ENCODE measurements at places on chromosomes 1 and 21.
A peak's percentile ranks its signal among the peaks of the same experiment; 100 is the strongest.

DNA sequence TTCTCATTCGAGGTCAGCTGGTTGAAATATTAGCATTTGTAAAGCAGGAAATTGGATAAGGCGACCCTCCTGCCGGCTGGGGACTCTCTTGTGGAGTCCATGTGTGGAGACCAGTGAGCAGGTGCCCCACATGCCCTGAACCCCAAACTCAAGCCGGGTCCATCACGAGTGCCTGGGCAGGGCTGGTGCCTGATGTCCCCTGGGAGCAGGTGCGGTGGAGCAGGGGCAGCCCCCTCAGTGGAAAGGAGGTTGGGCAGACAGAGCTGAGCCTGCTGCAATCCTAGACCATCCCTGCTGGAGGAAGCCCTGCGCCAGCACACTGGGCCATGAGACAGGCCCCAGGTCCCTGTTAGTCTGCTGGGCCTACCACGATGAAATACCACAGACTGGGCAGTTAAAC is 395.6 kb downstream of the NPHP4 start:
- DNase-seq = no peak

GRCh38 chr1:39295901-39296300 is 91.4 kb downstream of the MACF1 start:
- no peak for DNase-seq

DNA sequence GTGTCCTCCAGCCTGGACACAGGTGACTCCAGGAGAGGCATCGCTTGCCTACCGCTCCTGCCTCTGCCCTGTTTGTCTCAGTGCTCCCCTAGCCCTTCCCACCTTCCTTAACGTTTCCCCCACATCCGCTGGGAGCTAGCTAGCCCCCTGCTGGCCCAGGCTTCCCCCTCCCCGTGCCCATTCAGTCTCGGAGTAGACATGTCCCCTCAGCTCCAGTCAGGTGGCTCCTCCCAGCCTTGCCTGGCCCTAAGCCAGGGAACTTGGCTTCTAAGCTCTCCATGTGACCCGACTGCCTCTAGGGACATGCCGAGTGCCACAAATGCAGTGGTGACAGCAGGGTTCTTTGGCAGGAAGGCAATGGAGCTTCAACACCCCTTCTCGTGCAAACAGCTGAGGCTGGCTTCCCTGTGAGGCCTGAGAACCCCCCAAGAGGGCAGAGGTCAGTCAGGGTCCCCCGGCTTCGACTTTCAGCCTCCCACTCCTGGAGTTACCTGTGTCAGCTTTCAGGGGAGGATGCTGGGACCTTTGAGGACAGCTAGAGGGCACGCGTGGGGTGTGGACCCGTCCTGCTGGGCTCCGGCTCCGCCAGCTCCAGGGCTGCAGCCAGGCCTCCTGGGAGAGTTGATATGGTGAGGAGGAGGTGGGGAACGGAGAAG is 16.2 kb downstream of the DRAXIN start:
- DNase-seq = no peak

- DNase-seq = no peak
Measured at GRCh38 chr1:19057182-19057779, 100.8 kb upstream of the IFFO2 start.

DNA sequence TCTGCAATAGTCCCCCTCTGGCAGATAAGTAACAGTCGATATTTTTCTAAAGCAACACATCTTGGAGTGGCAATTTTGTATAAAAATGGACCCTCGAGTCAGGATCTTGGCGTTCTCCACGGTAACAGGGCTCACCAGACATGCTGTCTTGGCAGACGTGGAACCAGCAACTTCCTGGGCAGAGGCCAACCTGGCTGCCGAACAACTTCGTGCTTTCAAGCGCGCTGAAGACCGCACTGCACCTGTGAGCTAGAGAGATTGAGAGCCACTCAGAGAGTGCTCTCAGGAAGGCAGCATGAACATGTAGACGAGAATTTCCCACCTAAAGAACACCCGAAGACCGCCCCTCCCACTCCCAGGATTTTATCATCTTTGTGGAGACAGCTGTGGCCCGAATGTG is 7.3 kb downstream of the C1orf174 start:
- no peak for DNase-seq

GRCh38 chr1:117007719-117008013 is 6.1 kb downstream of the CD101 start:
- DNase-seq = no peak

GRCh38 chr1:51293898-51294515 is 36.4 kb downstream of the TTC39A start:
- no peak for DNase-seq

DNA sequence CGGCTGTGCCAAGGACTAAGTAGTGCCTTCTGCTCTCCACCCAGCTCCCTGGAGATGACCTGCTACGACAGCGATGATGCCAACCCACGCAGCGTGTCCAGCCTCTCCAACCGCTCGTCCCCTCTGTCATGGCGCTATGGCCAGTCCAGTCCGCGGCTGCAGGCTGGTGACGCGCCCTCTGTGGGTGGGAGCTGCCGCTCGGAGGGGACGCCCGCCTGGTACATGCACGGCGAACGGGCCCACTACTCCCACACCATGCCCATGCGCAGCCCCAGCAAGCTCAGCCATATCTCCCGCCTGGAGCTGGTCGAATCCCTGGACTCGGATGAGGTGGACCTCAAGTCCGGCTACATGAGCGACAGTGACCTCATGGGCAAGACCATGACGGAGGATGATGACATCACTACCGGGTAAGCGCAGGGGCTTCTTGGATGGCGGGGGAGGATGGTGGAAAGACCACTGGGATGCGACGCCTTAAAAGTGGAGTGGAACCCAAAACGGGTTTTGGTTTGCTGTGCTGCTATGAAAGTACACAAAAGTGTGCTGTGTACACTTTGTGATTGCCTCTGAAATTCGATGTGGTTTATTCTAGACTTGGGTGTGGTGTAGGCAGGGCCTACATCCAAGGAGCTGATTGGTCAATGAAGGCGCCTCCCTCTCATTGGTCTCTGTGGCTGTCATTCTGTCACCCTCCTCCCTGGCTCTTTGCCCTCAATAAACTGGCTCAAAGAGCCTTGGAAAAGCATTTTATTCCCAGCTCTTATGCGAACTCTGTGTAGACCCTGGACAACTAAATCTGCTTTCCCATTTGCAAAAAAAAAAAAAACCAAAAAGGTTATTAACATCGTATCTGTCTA is 110.4 kb upstream of the IPO9 start:
- no peak for DNase-seq

DNA sequence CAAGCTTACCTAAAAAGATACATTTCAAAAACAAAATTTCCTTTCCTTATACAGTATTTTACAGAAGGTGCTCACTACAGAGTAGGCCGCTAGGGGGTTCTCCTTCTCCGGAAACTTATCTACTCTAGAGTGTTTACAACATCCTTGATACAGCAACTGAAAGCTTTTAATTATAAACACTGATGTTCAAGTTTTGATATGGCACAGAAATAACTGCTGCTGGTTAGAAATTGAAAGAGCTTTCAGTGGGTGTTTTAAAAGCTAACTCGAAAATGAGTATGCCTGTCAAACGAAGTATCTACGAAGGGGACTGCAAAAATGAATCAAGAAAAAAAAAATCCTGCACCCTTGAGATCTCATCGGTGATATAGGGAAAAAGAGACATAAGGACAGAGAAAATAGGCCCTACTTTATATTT is 1.0 kb downstream of the YOD1 start:
- peak; percentile 53 for DNase-seq

DNA sequence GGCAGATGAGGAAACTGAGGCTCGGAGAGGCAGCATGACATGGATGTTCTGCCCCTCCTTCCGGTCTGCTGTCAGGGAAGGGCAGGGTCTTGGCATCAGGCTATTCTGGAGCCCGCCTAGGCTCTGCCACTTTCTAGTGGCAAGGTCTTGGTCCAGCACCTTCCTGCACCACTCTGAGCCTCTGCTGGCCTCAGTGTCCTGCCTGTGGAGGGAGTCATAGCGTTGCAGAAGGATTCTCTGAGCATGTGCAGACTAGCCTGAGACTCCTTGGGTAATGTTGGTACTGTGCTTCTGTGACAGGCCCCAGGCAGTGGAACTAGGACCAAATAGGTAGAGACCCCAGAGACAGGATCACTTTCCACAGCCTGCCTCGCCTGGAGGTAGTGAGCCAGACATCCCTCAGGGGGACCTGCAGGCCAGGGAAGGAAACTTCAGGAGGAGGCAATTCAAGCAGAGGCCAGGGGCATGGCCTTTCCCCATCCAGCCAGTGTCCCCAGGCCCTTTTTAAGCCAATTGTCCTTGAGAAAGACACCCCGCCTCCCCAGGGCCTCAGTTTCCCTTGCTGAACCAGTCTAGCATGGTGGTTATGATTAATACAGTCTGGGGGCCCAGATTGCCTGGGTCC is 10.6 kb downstream of the EDN2 start:
- no peak for DNase-seq

GRCh38 chr21:36415375-36415774 is 30.2 kb downstream of the CHAF1B start:
- no peak for DNase-seq

DNA sequence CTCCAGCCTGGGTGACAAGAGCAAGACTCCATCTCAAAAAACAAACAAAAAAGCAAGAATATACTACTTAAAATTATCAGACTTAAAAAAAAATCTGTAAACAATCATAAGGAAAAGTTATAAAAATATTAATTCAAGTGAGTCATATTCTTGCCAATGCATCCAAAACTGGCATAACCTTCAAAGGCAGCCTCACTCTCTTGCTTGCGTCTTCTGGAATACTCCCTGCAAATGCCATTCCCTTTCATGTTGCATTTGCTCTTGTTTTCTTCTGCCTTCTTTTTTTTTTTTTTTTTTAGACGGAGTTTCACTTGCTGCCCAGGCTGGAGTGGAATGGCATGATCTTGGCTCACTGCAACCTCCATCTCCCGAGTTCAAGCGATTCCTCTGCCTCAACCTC is 32.2 kb upstream of the ZBTB8A start:
- DNase-seq = no peak

GRCh38 chr1:46065405-46065804 is 67.0 kb downstream of the PIK3R3 start:
- DNase-seq = no peak

GRCh38 chr21:26120828-26121227 is 49.7 kb downstream of the APP start:
- DNase-seq = peak; percentile 46

DNA sequence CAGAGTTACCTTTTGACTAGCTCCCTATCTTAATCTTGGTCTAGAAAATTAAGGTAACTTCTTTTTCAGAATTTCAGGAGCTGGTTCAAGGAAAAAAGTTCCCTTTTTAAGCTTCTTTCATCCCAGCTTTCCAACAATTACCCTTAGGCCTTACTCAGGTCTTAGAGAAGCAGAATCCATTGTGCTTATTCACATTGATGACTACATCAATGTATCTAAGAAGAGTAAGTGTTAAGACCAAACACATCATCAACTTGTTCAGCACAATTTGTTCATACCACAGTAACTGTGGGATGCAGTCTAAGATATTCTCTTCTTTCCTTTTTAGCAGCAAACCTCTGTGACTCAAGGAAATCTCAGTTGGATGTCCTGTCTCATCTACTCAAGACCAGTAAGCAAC is 4.1 kb downstream of the MRPL9 start:
- no peak for DNase-seq

DNA sequence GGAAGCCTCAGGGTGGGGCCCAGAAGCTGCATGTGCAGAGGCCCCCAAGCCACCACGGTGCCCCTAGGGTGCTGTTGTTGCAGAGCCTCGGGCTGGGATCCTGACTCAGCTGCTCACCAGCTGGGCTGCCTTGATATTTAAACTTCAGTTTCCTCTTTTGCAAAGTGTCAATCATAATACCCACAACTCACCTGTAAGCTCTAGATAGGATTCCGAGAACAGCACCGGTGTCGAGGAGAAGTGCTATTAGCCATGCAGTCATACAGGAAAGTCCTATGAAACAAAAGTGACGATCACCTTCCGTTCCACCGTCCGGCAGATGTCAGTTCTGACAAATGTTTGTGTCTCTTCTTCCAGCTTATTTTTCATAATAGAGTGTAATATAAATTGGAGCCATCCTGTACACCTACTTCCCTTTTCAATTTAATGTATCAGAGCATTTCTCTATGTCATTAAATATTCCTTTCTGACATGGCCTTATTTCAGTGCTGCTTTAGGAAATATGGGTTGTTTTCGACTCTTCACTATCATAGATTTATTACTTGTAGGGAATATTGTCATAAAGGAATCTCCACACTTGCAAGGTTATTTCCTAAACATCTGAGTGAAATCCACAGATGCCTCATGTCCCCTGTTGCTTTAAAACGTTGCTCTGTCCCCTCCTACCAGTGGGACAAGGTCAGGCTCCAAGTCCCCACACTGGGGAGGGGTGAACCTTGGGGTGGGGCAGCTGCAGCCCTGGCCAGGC is 100.8 kb downstream of the SIK1 start:
- DNase-seq = no peak

- peak; percentile 46 for DNase-seq
Measured at GRCh38 chr1:244460197-244460596, 876 bp upstream of the CATSPERE start.

- DNase-seq = no peak
Measured at GRCh38 chr1:230858236-230858820, 10.0 kb downstream of the C1orf198 start.

- DNase-seq = peak; percentile 31
Measured at GRCh38 chr1:32828341-32828740, 10.9 kb downstream of the S100PBP start.

DNA sequence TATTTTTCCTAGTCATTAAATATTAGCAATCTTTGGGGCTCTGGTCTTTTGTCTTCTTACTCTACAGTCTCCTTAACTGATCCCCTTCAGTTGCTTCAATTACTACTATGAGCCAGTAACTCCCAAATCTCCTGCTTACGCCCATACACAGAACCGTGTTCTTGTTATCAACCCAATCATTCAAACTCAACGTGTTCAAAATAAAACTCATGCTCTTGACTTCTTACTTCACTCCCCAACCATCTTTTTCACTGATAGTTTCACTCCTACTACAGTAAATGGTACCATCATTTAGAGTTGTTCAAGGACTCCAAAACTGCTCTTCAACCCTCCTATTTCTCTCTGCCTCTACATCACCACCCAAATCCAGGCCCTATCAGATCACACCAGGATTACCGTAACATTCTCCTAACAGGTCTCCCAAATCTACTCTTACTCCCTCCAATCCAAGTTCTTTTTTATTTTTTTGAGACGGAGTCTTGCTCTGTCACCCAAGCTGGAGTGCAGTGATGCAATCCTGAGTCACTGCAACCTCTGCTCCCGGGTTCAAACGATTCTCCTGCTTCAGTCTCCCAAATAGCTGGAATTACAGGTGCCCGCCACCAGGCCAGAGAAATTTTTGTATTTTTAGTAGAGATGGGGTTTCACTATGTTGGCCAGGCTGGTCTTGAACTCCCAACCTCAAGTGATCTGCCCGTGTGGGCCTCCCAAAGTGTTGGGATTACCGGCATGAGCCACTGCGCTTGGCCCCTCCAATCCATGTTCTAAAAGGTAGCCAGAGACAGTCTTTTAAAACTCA is 3.0 kb downstream of the YARS1 start:
- peak; percentile 35 for DNase-seq

GRCh38 chr1:89884718-89885596 is 64.1 kb downstream of the LRRC8D start:
- peak; percentile 70 for DNase-seq

- no peak for DNase-seq
Measured at GRCh38 chr1:240212556-240212955, 120.9 kb downstream of the FMN2 start.

Data from fibroblast of skin of right biceps (primary cell).